ENCODE measurements at places on chromosomes 2 and 18.

- no peak for DNase-seq
These were observed 19.9 kb downstream of the TRAPPC12 start for GRCh38 chr2:3399381-3399780.

- no peak for DNase-seq
These were observed 379.4 kb downstream of the SETBP1 start for GRCh38 chr18:45060102-45060501.

- no peak for DNase-seq
These were observed 532.9 kb upstream of the ID2 start for GRCh38 chr2:8149007-8149405.

GRCh38 chr2:152171718-152172117 lies 3.8 kb downstream of the STAM2 start:
- DNase-seq = no peak

DNA sequence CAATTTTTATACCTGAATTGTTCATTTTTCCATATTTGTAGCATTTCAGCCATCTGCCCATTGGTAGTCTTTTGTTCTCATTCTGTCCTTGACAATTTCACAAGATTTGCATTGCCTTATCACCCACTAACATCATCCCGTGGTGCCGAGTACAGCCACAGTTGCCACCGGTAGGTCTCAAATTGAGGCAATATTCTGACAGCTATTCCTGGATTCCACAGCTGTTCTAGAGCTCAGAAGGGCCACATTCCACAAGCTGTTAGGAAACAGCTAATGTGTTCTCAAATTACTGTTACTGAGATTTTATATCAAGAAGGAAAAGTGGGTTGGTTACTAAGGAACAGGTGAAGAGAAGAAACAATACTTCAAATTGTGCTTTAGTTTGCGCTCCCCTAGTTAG lies 178.8 kb downstream of the RPRM start:
- DNase-seq = no peak

DNA sequence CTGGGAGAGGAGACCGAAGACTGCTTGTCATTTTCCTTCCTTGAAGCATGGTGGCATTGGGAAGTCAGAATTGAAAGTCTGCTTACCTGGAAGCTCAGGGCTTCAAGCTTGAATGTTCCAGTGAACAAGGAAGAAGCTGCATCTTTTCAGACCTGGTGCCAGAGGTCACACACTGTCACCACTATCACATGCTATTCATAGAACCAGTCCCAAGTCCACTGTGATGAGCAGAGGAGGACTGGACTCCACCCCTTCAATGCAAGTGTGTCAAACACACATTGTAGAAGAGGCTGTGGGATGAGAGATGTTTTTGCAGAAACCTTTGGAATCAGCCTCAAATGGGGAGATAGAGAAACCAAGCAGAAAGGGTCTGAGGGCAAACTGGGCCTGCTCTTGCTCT lies 81.4 kb downstream of the LYPD1 start:
- DNase-seq = no peak

GRCh38 chr2:173962583-173963110 lies 2.5 kb downstream of the SP3 start:
- no peak for DNase-seq

DNA sequence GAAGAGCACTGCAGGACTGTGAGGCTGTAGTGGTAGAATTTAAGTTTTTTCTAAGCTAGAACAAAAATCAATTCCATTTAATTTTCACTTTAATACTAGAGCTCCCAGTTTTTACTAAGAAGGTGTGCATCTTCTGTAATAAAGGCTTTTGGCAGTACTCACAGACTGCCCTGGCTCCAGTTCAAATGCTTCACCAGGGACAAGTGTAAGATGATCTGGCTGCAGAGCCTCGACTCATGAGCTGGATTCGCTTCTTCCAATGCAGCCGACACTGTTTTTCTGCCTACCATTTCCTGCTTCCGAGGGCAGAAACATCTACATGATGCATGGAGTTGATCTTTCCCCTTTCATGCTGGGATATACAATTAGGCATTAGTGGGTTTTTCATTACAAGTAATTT lies 87.0 kb downstream of the FARSB start:
- peak; percentile 10 for DNase-seq

DNA sequence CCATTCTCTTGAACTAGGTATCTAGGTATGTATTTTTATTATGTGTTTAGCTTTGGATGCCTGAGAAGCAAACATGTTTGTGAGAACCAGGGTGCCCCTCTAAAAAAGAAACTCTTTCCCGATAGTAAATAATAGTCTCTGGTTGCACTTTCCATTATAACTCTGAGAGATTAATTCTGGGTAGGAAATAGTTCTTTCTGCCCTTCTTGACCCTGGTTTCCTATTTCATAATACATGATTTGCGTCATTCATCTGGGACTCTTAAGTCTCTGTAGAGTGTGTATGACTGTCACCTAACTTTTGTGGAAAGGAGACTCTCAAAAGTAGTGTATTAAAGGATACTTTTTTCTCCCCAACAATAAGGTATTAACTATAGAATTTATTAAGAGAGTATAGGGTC lies 31.5 kb downstream of the ACSL3 start:
- no peak for DNase-seq

GRCh38 chr2:73050121-73050545 lies 21.4 kb downstream of the SFXN5 start:
- no peak for DNase-seq

GRCh38 chr18:25516747-25517498 lies 165.0 kb upstream of the ZNF521 start:
- no peak for DNase-seq

DNA sequence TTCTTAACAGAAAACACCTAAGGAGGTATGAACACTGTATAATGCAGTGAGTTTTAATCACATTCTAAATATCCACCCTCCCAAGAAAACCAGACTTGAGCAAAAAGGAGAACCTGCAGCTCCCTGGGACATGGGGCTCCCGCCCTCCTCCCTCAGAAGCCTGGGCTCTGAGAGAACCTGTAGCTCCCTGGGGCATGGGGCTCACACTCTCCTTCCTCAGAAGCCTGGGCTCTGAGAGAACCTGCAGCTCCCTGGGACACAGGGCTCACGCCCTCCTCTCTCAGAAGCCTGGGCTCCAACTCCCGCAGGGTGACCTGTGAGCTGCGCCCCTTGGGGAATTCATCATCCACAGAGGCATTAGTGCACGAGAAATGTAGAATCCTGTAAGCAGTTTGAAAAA lies 222.9 kb downstream of the SNTG2 start:
- no peak for DNase-seq
